Right lobe of liver (tissue), 6 donors: ENCODE measurements at places on chromosomes 12 and 14. TPM values are rescaled to one million over a fixed set of nuclear protein-coding genes. Genes with fewer than 3 reads are reported as not detected.

ZFP36L1 gene
- total RNA-seq: 184 TPM

DNA sequence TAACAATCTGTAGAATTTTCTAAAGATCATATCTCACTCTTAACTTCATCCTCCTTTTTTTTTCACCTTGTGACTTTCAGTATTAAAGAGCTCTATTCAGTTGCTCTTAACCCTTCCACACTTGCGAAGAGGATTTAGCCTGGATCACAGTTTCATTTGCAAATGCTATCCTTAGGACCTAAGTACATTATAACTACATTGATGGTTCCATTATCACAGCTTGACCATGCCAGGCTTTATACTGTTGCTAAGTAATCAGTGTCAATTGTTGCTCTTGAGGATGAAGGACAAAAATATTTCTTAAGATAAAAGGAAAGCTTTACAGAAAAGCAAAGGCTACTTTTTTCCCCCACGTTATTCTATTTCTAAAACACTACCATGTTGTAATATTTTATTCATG, 122.2 kb downstream of the PDZRN4 start:
- H3K4me1 ChIP-seq: no peaks in the 10 kb centered on the region
- no peaks in the 10 kb centered on the region for H3K36me3 ChIP-seq
- no peak overlapping the region for H3K27ac ChIP-seq
- no peak for DNase-seq

DNA sequence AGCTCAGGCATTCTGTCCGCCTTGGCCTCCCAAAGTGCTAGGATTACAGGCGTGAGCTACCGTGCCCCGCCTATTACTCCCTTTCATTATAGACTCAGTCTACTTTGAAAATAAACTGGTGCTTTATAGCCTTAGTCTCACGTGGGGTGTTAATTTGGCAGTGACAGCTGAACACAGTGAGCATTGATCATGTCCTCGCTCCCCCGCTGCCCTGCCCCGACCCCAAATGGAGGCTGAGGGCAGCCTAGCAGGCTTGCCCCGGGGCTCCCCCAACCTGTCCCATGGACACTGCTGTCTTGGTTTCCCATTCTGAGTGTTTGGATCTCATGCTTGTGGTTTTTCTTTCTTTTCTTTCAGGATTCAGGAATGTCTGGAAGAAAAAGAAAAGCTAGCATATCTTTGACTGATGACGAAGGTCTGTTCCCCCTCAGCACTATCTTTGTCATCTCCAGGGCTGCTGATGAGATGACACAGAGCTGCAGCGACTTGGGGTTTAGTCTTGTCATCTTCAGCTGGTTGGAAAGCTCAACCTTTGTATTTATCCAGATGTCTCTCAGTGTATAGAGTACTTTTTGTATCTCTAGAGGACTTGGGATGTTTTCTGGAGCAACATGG, 42.2 kb downstream of the EP400 start:
- H3K27ac ChIP-seq: no peak overlapping the region
- no peaks in the 10 kb centered on the region for H3K36me3 ChIP-seq
- no peaks in the 10 kb centered on the region for H3K4me1 ChIP-seq

SALL2 gene
- 0.67 TPM for total RNA-seq

GRCh38 chr14:63039866-63040265, 5.4 kb downstream of the KCNH5 start:
- no peak overlapping the region for H3K4me3 ChIP-seq
- no peaks in the 10 kb centered on the region for H3K36me3 ChIP-seq
- no peak overlapping the region for H3K27ac ChIP-seq
- H3K27me3 ChIP-seq: no peaks in the 10 kb centered on the region
- DNase-seq: no peak

FGD4 gene
- 25.0 TPM for total RNA-seq

DNA sequence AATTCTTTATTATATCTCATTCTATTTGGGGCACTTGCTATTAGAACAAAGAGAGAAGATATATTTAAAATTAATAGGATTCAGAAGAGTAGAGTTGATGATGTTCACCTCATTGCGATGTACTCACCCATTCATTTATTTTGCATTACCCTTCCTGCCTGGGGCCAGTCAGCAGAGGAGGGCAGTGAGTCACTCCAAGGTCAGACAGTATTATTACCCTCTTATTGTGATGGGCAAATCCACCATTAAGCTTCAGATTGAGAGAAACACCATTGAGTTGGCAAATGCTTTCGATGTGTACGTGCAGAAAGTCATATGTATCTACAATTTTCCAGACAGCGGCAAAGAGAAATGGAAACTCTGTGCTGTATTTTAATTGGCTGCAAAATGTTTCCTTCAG, 134.2 kb downstream of the BICD1 start:
- no peaks in the 10 kb centered on the region for H3K27me3 ChIP-seq
- DNase-seq: no peak
- H3K4me3 ChIP-seq: no peak overlapping the region
- no peaks in the 10 kb centered on the region for H3K36me3 ChIP-seq
- H3K27ac ChIP-seq: no peak overlapping the region

- H3K4me3 ChIP-seq: no peak overlapping the region
- no peaks in the 10 kb centered on the region for H3K4me1 ChIP-seq
- no peak for DNase-seq
- no peaks in the 10 kb centered on the region for H3K36me3 ChIP-seq
These were observed 33.9 kb upstream of the CDK17 start for GRCh38 chr12:96434107-96434506.

DNA sequence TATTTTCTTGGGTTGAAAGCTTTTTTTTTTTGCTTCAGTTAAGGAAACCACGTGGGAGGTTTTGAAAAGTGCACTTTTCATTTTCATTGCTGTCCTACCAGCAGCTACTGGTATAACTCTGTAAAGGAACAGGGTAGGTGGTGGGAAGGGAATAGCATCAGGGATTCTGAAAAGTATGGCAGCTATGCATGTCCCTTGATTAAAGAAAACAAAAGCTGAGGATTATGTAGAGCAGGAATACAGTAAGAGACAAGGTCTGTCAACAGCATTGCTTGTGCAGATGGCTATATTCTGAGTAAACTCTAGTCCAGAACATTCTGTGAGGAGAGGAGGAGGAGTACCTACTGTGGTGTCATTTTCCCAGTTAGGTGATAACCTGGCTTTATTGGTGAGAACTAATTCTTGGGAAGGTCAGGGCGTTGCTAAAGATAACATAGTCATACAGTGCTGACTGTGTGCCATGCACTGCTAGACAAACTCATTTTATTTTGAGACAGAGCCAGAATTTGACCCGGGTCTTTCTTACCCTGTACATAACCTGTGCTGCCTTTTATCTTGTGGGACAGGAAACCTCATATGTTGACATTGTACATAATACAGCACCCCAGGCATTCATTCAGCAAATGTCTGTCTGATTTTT, 80.3 kb upstream of the TRAF3 start:
- no peak for DNase-seq
- H3K36me3 ChIP-seq: no peaks in the 10 kb centered on the region

ASB8 gene
- 19.2 TPM for total RNA-seq
